ENCODE measurements at places on chromosomes 2 and 18.

DNA sequence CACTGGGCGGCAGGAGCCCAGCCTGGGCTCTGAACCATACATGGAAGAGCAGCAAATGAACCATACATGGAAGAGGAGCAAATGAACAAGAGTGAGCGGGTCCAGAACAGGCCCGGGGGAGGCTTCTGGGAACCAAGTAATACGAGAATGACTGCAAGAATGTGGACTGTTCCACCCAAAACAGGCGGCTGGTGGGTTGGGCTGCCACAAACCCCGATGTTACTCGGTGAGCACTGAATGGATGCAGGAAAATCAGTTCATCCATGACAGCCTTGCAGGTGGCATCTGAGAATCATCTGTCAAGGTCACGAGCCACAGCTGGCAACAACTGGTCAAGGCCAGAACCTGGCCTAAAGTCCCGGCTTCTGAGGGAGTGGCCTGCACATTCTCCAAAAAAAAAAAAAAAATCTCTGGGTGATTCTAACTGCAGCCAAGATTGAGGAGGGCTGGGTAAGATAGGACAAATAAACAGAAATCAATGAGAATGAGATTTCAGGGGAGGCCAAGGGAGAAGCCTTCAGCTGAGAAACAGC is 106.1 kb downstream of the ZNF516 start:
- DNase-seq, result no peak

- no peak for DNase-seq
Observed at GRCh38 chr2:221143231-221143630, 428.9 kb downstream of the EPHA4 start.

- DNase-seq, result no peak
Observed at GRCh38 chr2:75058427-75058826, 100.0 kb downstream of the POLE4 start.

DNA sequence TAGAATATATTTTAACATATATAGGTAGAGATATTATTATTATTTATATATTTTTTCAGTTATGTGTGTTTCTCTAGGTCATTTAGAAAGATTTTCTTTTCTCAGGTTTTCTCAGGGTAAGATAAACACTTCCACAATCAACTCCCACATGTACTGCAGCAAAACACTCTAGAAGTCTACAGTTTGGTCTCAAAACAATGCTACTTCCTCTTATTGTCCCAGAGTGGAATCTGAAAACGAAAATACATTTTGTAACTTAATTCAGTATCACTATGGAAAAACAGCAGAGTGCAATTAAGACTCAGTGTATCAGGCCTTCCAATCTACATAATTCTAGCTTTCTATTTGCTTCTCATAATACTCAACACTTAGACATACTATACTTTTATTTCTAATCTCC is 190.1 kb upstream of the SLC35G4 start:
- DNase-seq, result no peak

GRCh38 chr2:214533541-214533940 is 122.7 kb downstream of the VWC2L start:
- DNase-seq, result no peak

DNA sequence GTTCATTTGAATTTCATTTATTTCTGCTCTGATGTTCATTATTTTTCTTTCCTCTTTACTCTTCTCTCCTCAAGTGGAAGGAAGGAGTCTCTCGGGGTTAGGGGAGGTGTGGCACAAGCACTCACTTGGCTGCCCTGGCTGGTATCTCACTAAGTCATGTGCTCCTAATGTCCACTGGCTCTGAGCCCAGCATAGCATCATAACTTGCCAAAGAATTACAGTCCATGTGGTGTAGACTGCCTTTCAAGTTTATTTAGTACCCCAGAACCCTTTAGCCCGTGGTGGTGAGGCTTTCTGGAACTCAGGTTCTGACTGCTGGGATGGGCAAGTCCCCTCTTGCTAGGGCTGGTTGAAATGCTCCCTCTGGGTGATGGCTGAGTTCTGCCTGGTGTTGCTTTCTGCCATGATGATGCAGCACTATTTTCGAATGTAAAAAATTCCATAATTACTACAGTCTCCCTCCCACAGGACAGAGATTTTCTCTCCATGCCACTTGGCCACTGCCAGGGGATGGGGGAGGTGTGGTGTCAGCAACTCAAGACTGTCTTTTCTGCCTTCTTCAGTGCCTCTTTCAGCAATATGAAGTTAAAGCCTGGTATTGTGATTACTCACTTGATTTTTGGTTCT is 22.2 kb downstream of the SPAG16 start:
- DNase-seq, result no peak

DNA sequence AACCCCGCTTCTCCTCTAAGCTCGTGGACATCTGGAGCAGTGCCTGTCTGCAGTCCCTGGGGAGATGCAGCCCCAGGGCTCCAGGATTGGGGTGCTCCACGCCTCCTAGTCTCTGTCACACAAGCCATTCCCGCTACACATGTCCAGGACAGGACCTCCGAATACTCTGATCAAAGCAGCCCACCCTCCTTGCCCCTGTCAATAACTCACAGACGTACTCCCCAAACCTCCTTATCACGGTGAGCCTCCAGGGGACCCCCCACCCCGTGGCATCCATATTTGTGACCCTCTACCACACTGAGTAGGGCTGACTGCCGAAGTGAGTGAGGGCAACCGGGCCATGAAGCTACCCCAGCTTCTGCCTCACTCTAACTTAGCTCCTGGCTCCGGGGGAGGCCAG is 727.7 kb downstream of the GALR1 start:
- DNase-seq, result no peak

DNA sequence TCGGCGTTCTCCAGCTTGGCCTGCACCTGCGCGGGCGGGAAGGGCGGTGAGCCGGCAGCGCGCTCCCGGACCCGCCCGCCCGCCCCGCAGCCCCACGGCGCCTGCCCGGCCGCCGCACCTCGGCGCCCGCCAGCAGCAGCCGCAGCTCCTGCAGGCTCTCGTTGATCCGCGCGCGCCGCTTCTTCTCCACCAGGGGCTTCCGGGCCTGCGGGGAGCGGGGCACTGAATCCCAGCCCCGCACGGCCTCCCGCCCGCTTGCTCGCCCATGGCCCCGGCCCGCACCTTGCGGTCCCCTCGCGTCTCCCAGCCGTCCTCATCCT is 335 bp downstream of the HES6 start:
- no peak for DNase-seq

DNA sequence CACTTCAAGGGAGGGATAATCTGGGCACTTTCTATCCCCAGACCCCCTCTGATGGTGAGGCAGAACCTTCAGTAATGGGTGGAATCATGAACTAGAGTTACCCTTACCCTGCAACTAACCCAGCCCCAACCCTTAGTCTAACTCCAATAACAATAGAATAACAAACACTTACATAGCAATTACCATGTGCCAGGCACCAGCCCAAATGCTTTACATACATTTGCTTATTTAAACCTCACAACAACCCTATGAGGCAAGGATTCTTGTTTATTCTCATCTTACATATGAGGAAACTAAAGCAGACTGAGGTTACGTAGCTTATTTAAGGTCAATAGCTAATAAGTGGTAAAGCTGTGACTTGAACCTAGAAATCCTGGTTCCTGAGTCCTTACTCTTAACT is 132.8 kb downstream of the CYP26B1 start:
- no peak for DNase-seq

DNA sequence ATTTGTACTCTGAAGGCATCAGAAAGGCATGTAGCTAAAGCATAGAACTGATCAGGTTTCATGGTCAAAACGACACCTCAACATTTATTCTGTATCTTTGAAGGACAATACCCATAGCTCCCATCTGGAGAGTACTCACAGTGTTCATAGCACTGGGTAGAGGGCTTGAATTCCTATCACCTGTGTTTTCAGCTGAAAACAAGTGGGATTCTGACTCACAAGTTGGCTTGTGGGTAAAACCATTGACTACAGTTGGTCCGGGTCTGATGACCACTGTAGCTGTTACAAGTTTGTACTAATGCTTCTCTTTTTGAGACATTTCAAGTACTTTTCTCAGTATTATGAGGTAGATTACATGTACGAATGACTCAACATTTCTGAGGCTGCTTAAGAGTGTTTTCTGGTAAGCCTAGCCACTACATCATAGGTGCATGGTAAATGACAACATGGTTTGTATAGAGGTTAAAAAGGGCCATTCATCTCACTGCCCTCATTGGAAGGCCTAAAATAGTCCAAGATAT is 68.6 kb upstream of the PELI1 start:
- DNase-seq, result no peak

DNA sequence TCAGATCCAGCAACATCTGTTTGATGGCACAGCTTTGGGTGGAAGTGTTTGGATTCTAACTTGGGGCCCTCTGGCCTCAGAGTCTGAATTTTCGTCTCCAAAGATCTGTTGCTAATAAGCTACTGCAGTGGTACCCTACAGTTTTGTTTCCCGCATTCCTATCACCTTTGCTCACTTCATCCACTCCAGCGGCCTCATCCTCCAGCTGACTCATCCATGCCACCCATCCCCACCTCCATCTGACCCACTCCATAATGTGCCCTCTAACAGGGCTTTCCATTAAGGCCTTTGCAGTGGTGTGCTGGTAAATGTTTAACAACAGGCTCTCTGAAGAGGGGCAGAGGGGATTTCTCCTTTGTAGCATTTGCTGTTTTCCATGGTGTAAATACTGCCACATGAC is 225.5 kb downstream of the TGIF1 start:
- no peak for DNase-seq

GRCh38 chr2:16003809-16004208 is 63.5 kb downstream of the MYCN start:
- DNase-seq, result no peak

GRCh38 chr2:104595576-104595975 is 258.3 kb upstream of the POU3F3 start:
- DNase-seq, result no peak

DNA sequence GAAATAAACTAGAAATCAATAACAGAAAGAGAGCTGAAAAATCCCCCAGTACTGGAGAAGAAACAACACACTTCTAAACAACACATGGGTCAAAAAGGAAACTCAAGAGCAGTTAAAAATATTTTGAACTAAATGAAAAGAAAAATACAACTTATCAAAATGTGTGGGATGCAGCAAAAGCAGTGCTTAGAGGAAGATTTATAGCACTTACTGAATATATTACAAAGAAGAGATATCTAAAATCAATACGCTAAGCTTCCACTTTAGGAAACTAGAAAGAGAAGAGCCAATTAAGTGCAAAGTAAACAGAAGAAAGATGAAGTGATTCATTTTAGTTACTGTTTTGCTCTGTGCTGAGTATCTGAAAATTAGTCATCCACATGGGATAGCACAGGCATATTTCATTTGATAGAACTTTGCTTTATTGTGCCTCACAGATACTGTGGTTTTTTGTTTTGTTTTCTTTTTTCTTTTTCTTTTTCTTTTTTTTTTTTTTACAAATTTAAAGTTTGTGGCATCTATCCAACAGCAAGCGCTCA is 17.0 kb downstream of the TGFA start:
- no peak for DNase-seq

DNA sequence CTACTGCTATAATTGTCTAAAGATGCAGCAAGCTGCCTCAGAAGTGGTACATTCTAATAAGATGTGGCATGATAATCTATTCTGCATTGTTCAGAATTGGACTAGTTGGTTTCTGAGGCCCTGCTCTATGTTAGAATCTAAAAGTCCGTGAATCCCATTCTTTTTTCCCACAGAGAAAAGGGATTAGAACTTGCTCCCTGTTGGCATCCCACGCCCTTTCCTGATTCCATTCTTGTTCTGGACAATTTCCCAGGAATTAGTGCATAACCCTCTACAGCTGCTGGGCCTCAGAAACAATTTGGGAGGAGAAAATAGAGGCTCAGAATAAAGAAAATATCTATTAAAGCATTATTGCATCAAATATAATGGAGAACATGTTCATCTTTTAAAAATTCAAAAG is 282.7 kb downstream of the NRXN1 start:
- DNase-seq, result no peak

DNA sequence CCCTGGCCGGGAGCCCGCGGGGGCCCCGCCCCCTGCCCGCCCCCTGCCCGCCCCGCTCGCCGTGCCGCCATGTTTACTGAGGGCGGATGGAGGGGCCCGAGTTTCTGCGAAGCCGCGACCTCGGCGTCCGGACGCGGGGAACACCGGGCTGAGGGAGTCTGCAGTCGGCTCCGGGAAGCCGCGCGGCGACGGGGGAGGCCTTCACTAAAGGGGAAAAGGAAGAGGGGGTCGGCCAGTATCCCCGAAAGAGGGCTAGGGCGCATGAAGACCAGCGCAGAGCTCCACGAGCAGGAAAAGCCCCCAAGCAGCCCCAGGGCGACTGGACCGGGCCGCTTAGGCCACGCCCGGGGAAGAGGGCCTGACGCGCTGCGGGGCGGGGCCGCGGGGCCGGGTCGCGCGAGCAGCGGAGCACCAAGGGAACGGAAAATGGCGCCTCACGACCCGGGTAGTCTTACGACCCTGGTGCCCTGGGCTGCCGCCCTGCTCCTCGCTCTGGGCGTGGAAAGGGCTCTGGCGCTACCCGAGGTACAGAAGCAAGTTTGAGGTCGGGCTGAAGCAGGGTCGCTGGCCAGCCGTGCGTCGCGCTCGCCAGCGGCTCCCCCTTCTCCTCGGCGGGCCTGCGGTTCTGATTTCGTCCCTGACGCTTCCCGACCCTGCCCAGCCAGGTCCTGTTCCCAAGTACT is at the start of the genes ATRAID and SLC5A6:
ATRAID (plus strand) TSS at position 99 of the 683 bp plus-strand sequence; CDS start at position 427, 328 bp downstream.
SLC5A6 (minus strand) TSS at position 326 of the 683 bp plus-strand sequence. CDS start 4,618 bp downstream, outside the sequence.
- peak; percentile 68 for DNase-seq

DNA sequence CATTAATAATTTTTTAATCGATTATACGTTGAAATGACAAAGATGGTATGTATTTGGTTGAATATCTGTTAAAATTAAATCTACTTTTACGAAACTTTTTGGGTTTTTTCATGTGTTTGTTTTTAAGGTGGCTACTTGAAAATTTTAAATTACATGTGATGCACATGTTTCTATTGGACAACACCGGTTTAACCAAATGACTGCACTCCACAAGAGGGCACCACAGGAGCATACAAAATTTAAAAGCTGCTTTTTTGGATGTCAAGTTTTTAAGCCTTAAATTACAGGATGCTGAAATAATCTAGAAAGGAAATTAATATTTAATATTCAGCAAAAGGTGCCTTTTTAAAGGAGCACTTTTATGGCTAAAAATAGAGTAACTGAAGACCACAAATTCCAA is 98.7 kb downstream of the ACVR1 start:
- peak; percentile 5 for DNase-seq

GRCh38 chr2:26651470-26651771 is 10.3 kb upstream of the CIB4 start:
- no peak for DNase-seq

GRCh38 chr2:16155766-16156165 is 215.4 kb downstream of the MYCN start:
- DNase-seq, result no peak

DNA sequence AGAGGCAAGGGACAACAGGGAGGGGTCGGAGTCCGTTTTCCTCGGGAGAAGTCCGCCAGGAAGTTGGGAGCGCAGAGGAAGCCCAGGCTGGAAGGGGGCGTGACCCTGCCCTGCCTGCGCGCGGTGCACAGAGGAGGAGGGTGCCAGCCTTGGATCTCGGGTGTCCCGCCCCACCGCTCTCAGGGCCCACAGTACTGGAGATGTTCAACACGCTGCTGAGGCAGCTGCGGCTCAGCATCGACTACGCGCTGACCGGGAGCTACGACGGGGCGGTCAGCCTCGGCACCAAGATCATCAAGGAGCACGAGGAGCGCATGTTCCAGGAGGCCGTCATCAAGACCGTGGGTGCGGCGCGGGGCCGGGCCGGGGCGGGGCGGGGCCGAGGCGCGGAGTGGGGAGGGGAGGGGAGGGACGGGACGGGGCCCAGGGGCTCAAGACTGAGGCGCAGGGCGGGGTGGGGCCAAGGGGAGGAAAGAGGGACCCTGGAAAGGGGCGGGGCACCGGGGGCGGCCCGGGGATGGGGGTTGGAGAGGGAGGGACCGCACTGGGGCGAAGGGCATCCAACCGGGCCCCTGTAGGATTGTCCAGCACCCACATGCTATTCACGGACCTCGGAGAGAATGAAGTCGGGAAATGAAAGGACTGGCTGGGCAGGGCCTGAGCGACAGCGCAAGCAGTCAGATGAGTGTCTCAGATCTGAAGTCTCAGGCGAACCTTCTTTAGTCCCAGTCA is 36.6 kb downstream of the POMC start:
- DNase-seq, result no peak
